ENCODE measurements at places on chromosomes 5 and 9. TPM values are rescaled to one million over a fixed set of nuclear protein-coding genes. Genes with fewer than 3 reads are reported as not detected.

Gene ISL1
- 0.15 TPM for total RNA-seq

Gene CDH9
- total RNA-seq: not detected

Gene HTR1A
- not detected for total RNA-seq

Gene HSD17B3
- total RNA-seq: 1.1 TPM

Gene RHOBTB3
- 51.7 TPM for total RNA-seq

Gene RBM27
- 17.0 TPM for total RNA-seq

Gene TAS2R1
- not detected for total RNA-seq

DNA sequence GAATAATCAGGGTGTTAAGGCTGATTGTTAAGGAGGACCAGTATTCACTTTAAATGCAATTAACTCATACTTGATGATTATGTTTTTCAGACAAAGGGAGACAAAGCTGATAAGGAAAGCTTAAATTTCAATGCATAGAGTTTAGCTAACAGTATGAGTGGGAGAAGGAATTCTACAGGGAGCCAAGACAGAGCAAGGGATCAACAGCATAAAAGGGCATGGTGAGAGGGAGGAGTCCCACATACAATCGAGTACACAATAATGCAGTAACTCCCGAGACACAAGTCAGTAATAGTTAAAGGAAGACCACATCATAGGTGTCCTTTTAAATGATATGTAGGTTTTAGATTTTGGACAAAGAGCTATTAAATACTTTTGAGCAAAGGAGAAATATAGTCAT is 191.7 kb upstream of the PTPRD start:
- DNase-seq: no peak
- H3K4me3 ChIP-seq: no peak overlapping the region

GRCh38 chr5:44974813-44975212 is 166.1 kb downstream of the MRPS30 start:
- DNase-seq: no peak
- H3K27me3 ChIP-seq: no peaks in the 10 kb centered on the region
- H3K36me3 ChIP-seq: no peaks in the 10 kb centered on the region

DNA sequence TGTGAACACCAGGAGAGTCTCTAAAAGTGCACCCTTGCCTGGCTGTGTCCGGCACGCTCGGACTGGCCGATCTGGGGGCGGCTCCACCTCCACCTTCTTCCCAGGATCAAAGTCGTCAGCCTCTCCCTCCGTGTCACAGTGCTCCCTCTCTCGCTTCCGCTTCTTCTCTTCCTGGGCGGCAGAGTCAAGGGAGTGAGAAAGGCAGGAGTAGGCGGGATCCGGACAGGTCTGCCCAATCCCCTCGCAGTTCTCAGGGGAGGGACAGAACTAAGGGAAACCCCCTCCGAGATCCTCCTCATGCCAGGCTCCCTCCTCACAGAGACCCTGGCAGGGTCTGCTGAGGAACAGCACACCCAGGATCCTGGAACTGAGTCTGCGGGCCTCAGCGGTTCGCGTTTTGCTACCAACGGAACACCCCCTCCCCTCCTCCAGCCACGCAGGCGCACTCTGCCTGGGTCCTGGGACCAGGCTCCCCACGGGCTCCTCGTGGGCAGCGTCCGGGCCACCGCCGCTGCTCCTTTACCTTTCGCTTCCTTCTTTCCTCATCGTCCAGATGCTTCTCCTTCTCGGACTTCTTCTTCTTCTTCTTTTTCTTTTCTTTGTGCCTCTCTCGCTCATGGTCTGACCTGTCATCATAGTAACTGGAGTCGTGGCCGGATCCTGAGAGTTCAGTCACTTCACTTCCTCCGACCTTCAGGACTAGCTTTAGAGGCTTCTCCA is 1.3 kb downstream of the BRD9 start:
- H3K36me3 ChIP-seq: peaks cover 52% of the 10 kb centered on the region
- DNase-seq: no peak
- H3K4me1 ChIP-seq: peaks cover 24% of the 10 kb centered on the region
- peak overlapping the region; percentile 93 for H3K27ac ChIP-seq
- H3K27me3 ChIP-seq: no peaks in the 10 kb centered on the region

- no peak for DNase-seq
- no peaks in the 10 kb centered on the region for H3K36me3 ChIP-seq
- H3K4me3 ChIP-seq: no peak overlapping the region
- no peaks in the 10 kb centered on the region for H3K27me3 ChIP-seq
Observed at GRCh38 chr5:143448518-143448917, 45.0 kb upstream of the NR3C1 start.

GRCh38 chr5:1330146-1330846 is 14.6 kb downstream of the CLPTM1L start:
- peak; percentile 82 for DNase-seq
- peak overlapping the region; percentile 62 for H3K27ac ChIP-seq
- no peaks in the 10 kb centered on the region for H3K27me3 ChIP-seq

GRCh38 chr5:139677736-139678613 is 29.8 kb downstream of the CXXC5 start:
- H3K4me1 ChIP-seq: peaks cover 33% of the 10 kb centered on the region
- H3K27me3 ChIP-seq: no peaks in the 10 kb centered on the region
- DNase-seq: no peak
- H3K27ac ChIP-seq: peak overlapping the region; percentile 6

DNA sequence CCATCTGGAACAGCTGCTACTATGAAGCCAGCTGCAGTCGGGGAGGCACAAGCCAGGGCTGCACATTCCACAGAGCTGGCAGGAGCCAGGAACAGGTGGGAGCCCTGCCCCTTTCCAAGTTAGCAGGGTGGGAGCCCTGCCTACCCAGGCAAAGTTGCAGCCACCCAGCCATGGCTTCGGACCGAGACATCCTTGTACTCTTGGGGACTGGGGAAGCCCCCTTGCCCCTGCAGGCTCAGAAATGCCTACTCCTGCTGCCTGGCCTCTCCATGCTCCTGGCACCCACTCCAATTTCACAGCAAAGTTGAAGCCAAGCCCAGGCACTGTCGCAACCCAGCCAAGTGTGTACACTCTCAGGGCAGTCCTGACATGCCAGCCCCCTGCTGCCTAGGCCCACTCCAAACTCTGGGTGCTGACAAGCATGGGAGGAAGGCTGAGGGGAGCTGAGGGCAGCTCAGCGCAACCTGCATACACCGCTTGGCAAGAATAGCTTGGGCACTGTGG is 165.1 kb downstream of the RNF180 start:
- no peaks in the 10 kb centered on the region for H3K4me1 ChIP-seq
- H3K27ac ChIP-seq: no peak overlapping the region

DNA sequence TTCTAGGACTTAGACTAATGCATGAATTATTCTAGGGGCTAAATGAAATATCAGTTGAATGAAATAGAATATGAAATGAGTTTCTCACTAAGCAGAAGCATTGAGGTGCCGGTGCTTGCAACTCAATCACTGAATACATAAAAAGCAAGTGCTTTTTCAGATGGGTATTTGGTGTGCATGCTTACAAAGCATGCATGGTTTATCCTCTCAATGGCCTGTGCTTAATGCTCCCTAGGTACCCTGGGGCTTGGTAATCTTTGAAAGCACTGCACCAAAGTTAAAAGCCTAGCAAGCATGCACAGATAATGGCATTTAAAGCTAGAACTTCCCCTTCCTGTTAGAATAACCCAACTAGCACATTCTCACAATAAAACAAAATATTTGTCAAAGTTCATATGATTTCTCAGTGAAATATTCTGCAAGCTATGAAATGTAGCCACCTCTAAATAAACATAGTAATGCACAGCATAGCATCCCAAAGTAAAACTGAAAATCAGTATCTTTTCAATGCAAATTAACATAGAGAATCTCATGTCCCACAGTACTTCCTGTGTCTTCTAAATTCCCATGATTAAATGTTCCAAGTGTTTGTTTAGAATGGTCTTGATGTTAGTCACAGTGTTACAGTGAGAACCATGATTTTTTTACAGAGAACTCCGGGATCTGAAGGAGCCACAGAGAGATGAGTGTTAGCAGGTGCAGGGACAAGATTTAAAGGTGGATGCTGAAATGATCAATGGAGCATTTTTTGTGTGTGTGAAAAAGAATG is 143.4 kb upstream of the CDH6 start:
- H3K4me3 ChIP-seq: no peak overlapping the region
- no peaks in the 10 kb centered on the region for H3K4me1 ChIP-seq
- no peaks in the 10 kb centered on the region for H3K27me3 ChIP-seq

DNA sequence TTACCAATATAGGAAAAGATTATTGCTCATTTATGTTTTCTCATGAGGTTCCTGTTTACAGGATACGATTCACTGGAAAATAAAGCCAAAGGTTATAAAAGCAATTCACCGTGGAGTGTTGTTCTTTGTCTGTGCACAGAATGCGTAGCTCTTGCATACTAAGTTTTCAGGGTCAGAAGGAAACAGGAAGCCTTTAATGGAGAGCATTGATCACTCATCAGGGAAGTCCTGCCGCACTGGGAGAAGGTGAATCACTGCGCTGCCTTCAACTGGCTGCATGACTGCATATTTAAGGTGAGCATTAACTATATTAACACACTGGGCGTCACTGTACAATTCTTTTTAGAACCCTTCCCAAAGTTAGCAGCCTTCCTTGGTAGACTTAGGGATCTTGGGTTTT is 74.1 kb upstream of the SYK start:
- H3K27me3 ChIP-seq: no peaks in the 10 kb centered on the region
- no peaks in the 10 kb centered on the region for H3K4me1 ChIP-seq
- no peaks in the 10 kb centered on the region for H3K36me3 ChIP-seq
- no peak for DNase-seq
- no peak overlapping the region for H3K27ac ChIP-seq

GRCh38 chr9:96327694-96328352 is 25.8 kb upstream of the HSD17B3 start:
- H3K27me3 ChIP-seq: no peaks in the 10 kb centered on the region
- no peak overlapping the region for H3K4me3 ChIP-seq
- no peak overlapping the region for H3K27ac ChIP-seq
- no peaks in the 10 kb centered on the region for H3K4me1 ChIP-seq

DNA sequence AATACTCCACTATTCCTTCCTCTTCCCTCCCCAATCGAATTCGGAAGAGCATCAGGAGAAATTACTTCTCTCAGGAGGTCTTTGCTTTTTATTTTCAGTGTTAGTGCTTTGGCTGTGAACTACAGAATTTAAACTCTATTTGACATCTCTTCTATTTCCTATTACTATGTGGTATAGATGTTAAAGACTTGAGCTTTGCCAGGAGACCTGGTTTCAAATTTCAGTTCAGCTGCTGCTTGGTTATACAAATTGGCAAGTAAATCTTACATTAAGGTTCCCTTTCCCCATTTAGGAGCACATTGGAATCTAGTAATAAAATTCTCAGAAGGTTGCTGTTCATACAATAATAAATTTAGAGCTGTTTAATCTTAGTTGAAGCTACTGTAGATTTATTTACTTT is 13.1 kb downstream of the UHRF2 start:
- H3K27ac ChIP-seq: no peak overlapping the region
- no peak overlapping the region for H3K4me3 ChIP-seq
- peaks cover 25% of the 10 kb centered on the region for H3K36me3 ChIP-seq
- no peak for DNase-seq

DNA sequence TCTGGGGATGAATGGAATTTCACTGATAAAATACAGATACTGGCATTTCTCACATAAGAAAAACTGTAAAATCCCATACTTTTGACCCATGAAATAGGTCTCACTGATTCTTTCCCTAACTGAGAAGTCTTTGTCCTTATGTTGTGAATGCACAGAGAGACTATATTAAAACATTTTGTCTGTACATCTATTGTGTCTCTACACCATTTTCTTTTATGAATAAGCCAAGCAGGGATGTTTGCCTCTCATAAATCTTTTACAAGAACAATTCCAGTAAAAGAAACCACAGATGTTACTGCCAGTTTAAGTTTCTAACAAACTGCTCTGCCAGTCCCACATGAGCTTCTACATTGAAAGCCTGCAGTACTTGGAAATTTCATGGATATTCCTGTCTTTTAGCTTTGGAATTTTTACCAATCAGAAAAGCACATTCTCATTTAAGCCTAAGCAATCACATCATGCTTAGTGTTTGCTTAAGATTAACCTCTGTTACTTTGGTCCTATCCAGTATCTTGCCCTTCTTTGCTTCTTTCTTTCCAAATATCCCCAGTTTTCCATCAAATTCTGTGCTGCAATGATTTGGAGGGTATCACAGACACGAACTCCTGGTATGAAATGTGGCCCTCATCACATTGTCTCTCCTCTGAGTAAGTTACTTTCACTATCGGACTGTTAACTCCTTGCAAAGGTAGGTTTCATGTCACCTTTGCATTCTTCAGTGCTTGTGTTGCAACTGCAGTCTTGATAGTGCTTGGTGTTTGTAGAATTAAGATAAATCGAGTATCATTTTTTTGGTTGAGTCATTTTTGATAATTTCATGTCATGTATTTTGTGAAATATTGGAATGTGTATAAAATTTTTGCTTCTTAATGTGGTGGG is 415.1 kb upstream of the ADAMTSL1 start:
- no peak for DNase-seq
- H3K4me3 ChIP-seq: no peak overlapping the region
- no peaks in the 10 kb centered on the region for H3K27me3 ChIP-seq
- no peak overlapping the region for H3K27ac ChIP-seq
- no peaks in the 10 kb centered on the region for H3K4me1 ChIP-seq

DNA sequence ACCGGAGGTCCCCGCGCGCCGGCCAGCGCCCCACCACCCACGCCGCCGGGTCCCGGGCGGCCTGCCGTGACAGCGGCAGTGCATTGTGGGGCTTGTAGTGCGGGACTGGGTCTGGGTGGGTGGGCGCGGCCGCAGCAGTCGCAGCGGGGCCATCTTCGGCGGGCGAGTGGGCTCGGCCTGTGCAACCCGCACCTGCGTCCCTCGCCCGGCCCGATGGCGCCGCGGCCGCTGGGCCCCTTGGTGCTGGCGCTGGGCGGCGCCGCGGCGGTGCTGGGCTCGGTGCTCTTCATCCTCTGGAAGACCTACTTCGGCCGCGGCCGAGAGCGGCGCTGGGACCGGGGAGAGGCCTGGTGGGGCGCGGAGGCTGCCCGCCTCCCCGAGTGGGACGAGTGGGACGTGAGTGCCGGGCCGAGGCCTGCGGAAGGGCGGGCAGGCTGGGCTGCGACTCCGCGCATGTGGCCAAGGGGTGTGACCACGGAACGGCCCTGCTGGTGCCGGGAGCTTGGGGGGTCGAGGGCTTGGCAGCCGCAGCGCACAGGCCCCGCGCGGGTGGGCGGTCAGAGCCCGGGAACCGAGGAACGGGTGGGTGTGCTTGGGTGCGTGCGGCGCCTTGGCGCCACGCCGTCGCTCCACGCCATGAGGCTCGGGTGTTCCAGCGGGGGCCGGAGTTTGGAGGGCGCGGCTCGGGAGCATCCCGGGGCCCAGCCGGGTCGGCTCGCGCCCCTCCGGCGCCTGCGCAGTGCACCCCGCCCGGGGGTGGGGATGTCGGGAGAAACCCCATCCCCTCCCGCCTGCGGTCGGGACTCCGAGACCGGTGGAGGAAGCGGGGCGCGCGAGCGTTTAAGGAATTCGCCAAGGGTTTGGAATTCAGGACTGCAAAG is at the start of gene ARL10:
Gene ARL10 (plus strand): TSS at position 137 of the 881 bp plus-strand sequence. CDS start 77 bp downstream, at position 214.
- H3K27ac ChIP-seq: peak within 1 kb of the TSS; percentile 71
- H3K27me3 ChIP-seq: no peaks in the 10 kb centered on the region
- H3K4me3 ChIP-seq: peak within 1 kb of the TSS; percentile 89
- H3K4me1 ChIP-seq: peaks cover 21% of the 10 kb centered on the region
- peaks cover 15% of the 10 kb centered on the region for H3K36me3 ChIP-seq

DNA sequence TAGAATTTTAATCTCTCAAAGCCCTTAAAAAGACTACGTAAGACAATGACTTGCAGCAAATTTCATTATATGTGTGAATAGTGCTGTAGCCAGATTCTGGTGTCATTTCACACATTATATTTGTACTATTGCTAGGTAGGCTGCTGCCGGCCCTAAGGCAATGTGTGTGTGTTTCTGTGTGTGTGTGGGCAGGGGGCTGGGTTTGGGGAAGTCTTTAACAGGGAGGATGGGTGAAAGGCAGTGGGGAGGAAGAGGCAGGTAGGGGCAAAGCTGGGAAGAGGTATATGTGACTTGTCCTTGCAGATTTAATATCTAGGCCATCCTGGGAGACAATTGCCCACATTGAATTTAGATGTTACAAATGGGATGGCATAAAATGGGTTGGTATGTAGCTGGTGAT is 130.8 kb downstream of the MACIR start:
- no peak overlapping the region for H3K27ac ChIP-seq
- no peaks in the 10 kb centered on the region for H3K27me3 ChIP-seq
- no peak for DNase-seq
- no peaks in the 10 kb centered on the region for H3K36me3 ChIP-seq
- H3K4me3 ChIP-seq: no peak overlapping the region
